ENCODE measurements at places on chromosomes 5 and 9.
A peak's percentile ranks its signal among the peaks of the same experiment; 100 is the strongest.

- no peak for DNase-seq
These were observed 271.0 kb upstream of the MPDZ start for GRCh38 chr9:13550519-13550918.

DNA sequence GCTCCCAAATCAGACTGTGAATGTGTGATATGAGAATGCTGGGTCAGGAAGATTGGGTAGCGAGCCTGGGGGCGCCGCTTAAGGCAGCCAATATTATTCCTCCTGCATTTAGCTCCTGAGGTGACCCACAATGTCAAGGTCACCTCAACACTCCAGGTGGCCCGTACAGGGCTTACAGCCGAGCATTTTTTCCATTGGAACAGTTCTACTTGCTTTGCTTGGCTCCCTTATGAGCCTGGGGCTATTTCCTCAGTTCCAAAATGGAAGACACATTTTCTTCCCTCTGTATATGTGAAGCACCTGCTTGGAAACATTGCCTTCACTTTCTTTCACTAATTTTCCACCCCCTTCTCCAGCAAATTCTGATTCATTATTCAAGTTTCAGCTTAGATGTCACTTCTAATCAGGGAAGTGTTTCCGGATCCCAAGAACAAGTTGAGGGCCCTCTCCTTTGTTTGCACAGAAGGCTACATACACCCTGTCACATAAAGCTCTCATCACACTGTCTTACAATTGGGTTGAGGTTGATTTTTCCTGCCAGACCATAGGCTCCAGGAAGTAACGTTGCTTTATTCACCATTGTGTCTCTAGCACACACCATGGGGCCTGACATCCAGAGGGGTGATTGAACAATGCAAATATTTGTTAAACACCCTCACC lies 330.2 kb downstream of the PIK3R1 start:
- no peak for DNase-seq

GRCh38 chr9:34956648-34957047 lies 1.4 kb upstream of the PHF24 start:
- no peak for DNase-seq

GRCh38 chr5:140641716-140642115 lies 2.5 kb downstream of the TMCO6 start:
- DNase-seq: no peak

DNA sequence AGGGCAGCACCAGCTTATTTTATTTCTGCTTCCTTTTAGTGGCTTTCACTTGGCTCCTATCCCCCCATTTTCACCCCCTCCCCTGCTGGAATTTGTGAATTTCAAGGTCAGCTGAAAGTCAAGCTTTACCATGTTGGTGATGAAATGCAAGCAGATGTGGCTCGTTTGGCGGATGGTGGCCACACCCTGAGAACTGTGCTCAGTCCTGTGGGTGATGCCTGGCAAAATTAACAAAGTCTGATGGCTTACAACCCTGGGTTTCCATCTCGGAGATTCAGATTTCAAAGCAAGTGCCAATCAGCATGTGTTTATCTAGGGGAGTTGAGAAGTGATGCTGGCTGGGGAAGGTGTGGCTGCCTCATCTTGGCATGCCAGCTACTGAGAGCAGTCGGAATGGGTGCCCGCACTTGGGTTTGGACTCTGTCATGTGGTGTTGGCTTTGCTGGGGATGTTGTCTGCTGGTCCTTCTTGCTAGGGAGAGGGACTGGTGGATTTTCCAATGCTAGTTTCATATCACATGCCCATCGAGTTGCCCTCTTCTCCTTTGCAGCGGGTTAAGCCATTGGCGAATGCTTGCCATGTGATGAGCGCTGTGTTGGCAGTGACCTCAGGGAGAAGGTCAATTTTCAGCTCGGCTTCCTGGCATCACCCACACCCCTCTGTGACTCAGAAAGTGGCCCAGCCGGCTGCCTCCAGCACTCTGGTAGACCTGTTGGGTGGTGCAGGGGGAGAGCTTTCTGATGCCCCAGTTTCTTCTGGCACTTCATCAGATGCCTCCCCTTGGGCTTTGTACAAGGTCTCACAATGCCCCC lies 77.0 kb upstream of the PITX1 start:
- DNase-seq: no peak

DNA sequence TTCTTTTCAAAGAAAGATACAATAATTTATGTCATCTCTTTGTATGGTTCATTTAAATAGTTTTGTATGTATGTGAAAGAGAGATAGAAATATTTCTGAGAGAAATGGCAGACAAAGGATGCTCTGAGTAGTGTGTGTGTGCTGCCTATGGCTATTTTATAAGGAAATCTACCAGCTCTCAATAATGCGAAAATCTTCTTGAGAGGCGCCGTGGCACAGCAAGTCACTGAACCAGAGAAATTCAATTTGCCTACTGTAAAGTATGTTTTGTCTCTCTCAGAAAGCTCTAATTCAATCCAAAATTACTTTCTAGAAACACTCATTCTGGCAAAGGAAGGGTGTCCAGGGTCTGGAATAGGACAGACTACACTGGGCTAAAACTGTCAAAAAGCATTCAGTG lies 1981.1 kb downstream of the EFNA5 start:
- DNase-seq: no peak

GRCh38 chr9:3578786-3579185 lies 53.0 kb upstream of the RFX3 start:
- DNase-seq: peak; percentile 54

GRCh38 chr5:129359450-129359849 lies 100.6 kb upstream of the ADAMTS19 start:
- no peak for DNase-seq

- DNase-seq: no peak
These were observed 607.2 kb upstream of the CLINT1 start for GRCh38 chr5:158466191-158466590.

- DNase-seq: no peak
These were observed 9.5 kb upstream of the UGCG start for GRCh38 chr9:111886983-111887718.

DNA sequence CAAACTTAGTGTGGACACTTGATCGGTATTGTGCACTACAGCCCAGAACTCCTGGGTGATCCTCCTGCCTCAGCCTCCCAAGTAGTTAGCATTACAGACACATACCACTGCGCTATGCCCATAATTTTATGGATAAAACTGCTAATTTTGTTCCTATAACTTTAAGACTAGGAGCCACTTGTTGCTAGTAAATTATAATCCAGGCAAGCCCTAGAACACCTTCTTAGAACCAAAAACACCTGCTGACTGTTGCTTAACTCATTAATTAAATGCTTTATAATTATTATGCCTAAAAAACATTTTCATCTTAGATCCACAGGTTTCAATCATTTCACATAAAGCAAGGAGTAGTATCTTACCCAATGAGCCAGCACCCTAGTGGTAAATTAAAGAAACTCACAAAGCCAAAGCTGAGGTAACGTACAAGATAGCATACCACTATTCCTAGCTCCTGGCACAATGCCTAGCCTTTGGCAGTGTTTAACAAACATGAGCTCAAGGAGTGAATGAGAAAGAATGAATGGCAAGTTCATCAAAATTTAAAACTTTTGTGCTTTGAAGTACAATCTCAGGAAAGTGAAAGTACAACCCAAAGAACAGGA lies 5.4 kb downstream of the MRPS27 start:
- no peak for DNase-seq

GRCh38 chr9:15355669-15356068 lies 48.7 kb upstream of the TTC39B start:
- no peak for DNase-seq

- DNase-seq: peak; percentile 92
These were observed 45.1 kb upstream of the TRIO start for GRCh38 chr5:14097998-14098471.

- no peak for DNase-seq
These were observed 173.6 kb upstream of the MAP3K1 start for GRCh38 chr5:56641635-56642260.

- no peak for DNase-seq
These were observed 76.9 kb upstream of the NEURL1B start for GRCh38 chr5:172564188-172564587.

GRCh38 chr5:37846786-37847310 lies 7.0 kb upstream of the GDNF start:
- no peak for DNase-seq

GRCh38 chr9:34049630-34050384 lies 1.1 kb upstream of the UBAP2 start:
- no peak for DNase-seq

GRCh38 chr5:111227801-111228200 lies 3.6 kb downstream of the CAMK4 start:
- DNase-seq: peak; percentile 60

DNA sequence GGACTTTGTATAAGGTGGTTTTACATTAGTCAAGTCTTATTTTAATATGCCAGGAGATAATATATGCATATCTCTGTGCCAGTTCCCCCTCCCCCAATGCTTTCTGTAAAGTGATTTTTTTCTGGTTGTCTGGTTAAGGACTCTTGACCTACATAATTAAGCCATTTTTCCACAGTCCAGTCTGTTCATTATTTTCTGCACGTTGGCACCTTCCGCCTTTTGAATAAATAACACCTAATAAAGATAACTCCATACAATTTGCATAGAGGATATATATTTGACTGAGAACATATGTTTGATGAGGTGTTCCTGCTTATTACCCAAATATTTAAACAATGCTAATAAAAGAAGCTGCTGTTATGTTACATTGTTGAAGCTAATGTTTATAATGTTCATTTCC lies 320.9 kb downstream of the DMAC1 start:
- no peak for DNase-seq

DNA sequence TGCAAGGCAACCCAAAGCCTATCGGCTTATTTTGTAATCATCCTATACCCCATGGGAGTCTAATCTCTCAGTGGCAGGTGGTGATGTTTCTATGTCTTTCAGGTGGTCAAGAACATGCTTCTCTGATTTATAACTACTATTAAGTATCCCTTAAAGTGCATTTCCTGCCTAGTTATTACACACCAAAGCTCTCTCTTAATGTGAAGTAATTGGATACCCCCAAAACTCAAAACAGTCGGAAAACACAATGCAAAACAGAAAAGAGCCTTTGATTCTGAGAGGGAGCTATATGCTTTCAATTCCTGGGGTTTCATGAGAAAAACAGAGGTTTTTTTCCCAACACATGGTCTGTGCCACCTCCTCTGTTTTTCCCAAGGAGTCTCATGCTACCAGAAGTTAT lies 416.4 kb downstream of the CSNK1G3 start:
- DNase-seq: no peak

DNA sequence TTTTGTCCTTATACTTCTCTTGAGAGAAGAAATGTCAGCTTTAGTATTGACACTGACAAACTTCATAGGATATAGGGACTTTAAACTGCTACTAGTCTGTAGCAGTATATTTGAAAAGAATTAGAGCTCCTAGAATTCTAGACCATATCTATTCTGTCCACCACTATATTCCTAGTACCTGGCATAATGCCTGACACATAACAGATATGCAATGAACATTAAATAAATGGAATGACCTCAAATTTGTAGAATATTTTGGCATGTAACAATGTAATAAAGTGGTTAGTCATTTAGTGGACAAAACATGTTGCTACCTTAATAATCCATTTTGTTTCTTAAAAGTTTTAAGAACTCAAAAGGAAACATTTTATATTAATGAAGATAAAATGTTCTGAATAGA lies 57.5 kb downstream of the HOMER1 start:
- DNase-seq: no peak

- DNase-seq: peak; percentile 80
These were observed 4.0 kb upstream of the CDK5RAP2 start for GRCh38 chr9:120583958-120584369.

GRCh38 chr5:59332236-59332973 lies 561.1 kb downstream of the PDE4D start:
- DNase-seq: no peak

DNA sequence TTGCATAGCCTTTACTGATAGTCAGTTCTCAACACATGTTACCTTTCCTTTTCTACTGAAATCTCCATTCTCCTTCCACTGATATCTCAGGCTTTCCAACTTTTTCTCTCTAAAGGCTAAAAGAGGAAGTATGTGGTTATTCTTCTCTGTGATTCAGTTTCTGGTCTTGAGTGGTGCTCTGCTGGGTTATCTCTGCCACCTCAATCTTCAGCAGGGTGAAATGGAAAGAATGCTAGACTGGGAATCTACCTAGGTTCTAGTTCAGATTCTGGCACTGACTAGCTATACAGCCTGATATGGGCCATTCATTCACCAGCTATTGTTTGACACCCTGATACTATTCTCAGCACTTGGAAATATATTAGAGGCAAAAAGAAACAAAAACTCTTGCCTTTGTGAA lies 124.9 kb upstream of the GRIA1 start:
- DNase-seq: no peak

DNA sequence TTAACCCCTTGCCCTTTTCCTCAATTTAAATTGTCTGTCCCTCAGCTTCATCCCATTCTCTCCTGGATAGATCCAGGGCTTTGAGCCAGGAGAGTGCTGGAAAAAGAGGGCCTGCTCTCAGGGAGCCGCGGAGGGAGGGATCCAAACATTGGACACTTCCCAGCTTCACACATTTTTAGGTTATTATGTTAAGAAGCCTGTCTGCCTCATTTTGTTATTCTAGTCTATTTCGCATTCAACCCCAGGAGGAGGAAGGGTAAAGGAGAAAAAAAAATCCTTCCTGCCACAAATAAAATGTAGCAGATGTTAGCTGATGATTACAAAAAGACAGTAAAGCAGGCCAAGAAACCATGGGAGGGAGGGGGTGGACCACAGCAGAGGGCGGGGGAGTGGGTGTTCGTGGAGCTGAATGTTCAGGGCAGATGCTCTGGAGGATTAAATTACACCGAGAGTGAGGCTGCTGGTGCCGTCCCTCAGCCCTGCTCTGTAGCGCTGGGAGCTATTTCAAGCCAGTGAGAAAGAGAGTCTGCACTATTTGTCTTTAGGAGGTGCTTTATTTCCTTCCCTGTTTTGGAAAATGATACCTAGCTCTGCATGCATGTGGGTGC lies 60.6 kb upstream of the ZFR start:
- DNase-seq: peak; percentile 94

DNA sequence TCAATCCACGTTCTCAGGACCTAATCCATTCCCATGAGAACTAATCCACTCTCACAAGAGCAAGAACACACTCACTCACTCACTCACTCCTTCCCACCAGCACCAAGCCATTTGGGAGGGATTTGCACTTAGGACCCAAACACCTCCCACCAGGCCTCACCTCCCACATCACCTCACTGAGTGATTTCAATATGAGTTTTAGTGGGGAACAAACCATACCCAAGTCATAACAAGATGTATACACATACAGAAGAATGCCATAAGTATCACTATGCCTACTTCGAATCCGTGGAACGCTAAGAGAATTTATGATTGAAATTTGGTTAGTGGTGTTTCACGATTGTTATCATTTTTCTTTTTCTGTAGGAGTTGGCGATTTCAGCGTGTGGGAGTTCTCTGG lies 29.3 kb upstream of the CTSL start:
- DNase-seq: no peak

GRCh38 chr5:132495667-132496190 lies 5.2 kb upstream of the IRF1 start:
- DNase-seq: peak; percentile 69

DNA sequence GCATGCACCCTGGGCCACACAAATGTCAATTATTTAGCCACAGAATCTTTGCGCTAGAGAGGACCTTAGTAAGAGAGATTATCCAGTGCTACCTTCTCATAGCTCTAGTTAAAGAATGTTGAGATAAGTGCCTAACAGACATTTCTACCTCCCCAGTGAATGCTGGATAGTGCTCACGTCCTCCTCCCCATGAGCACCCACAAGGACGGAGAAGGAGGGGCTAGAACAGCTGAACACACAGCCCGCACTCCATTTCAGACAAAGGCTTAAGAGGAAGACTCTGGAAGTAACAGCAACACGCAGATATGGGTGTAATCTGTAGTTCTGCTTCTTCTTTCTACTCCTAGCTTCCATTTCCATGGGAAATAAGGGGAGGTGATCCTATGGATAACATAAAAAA lies 120.5 kb downstream of the FEM1C start:
- DNase-seq: no peak
